Prostate gland (tissue), 2 donors: ENCODE measurements at places on chromosomes 1 and 21. TPM values are rescaled to one million over a fixed set of nuclear protein-coding genes. Genes with fewer than 3 reads are reported as not detected.

GRCh38 chr1:170672316-170672715 is 8.4 kb downstream of the PRRX1 start:
- no peak for DNase-seq

GRCh38 chr21:29237110-29238052 is 61.3 kb upstream of the BACH1 start:
- no peak for DNase-seq

DNA sequence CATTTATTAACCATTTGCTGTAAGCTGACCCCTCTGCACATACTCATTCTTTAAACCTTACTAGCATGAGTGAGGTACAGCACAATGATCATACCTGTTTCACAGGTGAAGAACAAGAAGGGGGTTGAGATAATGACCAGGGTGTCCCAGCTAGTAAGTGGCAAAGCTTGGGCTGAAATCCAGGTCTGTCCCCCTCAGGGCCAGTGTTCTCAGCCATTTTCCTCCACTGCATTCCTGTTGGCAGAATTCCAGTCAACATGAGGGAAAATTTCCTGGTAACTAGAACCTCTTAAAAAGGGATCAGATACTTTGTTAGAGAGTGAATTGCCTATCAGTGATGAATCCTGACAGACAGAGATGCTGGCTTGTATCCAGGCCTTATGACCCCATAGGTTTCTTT is 48.1 kb downstream of the SPATA46 start:
- no peak for DNase-seq

GRCh38 chr21:35005077-35005476 is 44.0 kb downstream of the RUNX1 start:
- DNase-seq, result no peak

- no peak for DNase-seq
These were observed 26.6 kb downstream of the ATF3 start for GRCh38 chr1:212635141-212635631.

Gene PAPPA2
- total RNA-seq, result 1.9 TPM

Gene MAP1LC3C
- total RNA-seq, result not detected
